ENCODE measurements at places on chromosomes 1 and 21. TPM values are rescaled to one million over a fixed set of nuclear protein-coding genes. Genes with fewer than 3 reads are reported as not detected.

DNA sequence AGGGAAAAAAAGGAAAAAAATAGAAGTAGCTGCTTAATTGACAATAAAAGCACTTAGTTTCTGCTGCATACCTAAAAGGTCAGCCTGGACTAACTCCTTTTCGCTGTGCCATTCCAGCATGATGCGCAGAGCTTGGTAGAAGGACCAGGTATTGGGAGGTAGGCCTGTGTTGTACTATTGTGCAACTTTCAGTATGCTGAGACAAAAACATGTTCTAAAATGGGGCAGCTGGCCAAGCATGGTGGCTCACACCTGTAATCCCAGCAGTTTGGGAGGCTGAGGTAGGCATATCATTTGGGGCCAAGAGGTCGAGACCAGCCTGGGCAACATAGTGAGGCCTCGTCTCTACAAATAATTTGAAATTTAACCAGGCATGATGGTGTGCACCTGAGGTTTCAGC is 15.0 kb upstream of the SCCPDH start:
- H3K27ac ChIP-seq = no peak overlapping the region
- 0 out of 2 replicates have a peak, but pooled peaks cover 4% of the 10 kb centered on the region for H3K27me3 ChIP-seq
- no peak overlapping the region for H3K4me3 ChIP-seq
- H3K4me1 ChIP-seq = peaks cover 27% of the 10 kb centered on the region
- no peak for DNase-seq

- H3K27ac ChIP-seq = no peak overlapping the region
- H3K4me1 ChIP-seq = no peaks in the 10 kb centered on the region
- no peak for DNase-seq
Measured at GRCh38 chr1:6009120-6010040, 17.2 kb upstream of the NPHP4 start.

DNA sequence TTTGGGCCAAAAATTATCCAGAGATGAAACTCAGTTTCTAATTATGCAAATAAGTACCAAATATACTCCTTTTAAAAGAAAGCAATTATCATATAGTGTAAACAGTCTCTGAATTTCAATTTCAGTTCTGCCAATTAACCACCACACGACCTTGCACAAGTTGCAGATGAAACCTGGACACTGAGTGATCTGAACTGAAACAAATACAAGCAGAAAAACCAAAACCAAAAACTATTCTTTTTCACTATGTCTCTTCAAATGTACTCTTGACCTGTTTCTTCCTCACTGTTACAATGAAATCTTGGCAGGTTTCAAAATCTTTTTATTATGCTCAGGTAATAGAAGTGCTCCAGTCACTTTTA is 79.2 kb downstream of the TYW3 start:
- no peaks in the 10 kb centered on the region for H3K27me3 ChIP-seq
- no peaks in the 10 kb centered on the region for H3K36me3 ChIP-seq
- no peak overlapping the region for H3K27ac ChIP-seq
- no peaks in the 10 kb centered on the region for H3K4me1 ChIP-seq
- DNase-seq = no peak

The TFAP2E gene
- total RNA-seq = 0.72 TPM

The EFNA1 gene
- 35.7 TPM for total RNA-seq

The P3H1 gene
- total RNA-seq = 22.8 TPM

DNA sequence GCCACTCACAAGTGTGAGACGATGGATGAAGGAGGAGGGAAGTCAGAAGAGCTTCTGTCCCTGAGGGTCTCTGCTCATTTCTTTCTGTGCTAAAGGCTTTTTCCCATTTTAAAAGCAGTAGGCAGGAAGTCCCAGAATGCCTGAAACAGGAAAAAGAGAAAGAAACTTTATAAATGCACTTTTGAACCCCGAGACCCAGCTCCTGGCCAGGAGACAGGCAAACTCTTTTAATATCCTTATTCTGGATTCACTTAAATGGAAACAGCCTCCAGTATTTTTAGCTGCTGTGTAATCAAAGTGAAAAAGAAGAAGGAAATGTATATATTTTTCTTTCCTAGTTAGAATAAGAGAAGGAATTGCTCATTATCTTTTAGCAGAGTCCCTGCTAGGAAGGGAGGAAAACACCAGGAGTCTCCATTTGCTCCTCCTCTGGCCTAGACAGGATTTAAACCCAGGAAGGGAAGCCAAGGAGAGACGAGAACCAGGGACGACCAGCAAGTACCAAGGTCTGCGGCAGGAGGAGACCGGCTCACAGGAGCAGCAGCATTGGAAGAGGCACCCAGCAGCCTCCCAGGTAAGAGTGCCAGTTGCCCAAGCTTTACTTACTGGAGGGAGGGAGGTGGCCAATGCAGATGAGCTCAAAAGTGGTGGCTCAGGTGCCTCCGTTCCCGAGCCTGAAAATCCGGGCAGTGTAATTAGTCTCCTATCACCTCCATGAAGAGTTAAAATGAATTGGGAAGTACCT is at the start of gene TNN:
TSS of gene TNN (plus strand) at position 472 of the 745 bp plus-strand sequence. CDS start 9,586 bp downstream, outside the sequence.
- H3K27me3 ChIP-seq = peaks cover 8% of the 10 kb centered on the region
- no peaks in the 10 kb centered on the region for H3K4me1 ChIP-seq
- no peak for DNase-seq
- no peak within 1 kb of the TSS for H3K4me3 ChIP-seq
- H3K27ac ChIP-seq = no peak within 1 kb of the TSS

The CYP4A11 gene
- not detected for total RNA-seq

DNA sequence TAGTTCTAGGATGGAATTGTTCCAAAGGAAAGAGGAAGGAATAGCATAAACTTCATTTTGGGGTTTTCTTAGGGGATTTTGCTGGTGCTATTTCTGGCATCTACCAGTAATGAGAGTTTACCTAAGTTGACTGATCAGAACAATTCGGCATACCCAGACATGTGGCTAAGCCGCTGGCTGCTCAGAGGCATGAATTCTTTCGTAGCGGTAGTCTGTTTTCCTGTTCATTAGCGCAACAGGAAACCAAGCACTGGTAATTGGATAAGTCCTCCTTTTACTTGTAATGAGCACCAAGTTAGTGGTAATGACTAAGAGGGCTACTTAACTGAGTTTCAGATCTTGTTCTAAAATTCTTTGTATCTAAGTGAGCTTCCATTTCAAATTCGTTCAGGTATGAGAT is 38.6 kb downstream of the C21orf91 start:
- no peak overlapping the region for H3K27ac ChIP-seq
- no peak overlapping the region for H3K4me3 ChIP-seq
- no peak for DNase-seq
- H3K4me1 ChIP-seq = no peaks in the 10 kb centered on the region
- H3K36me3 ChIP-seq = no peaks in the 10 kb centered on the region

GRCh38 chr1:43423672-43424550 is 29.8 kb downstream of the HYI start:
- H3K4me1 ChIP-seq = peaks cover 18% of the 10 kb centered on the region
- H3K27me3 ChIP-seq = no peaks in the 10 kb centered on the region
- H3K27ac ChIP-seq = peak overlapping the region; percentile 81
- peaks cover 53% of the 10 kb centered on the region for H3K36me3 ChIP-seq

DNA sequence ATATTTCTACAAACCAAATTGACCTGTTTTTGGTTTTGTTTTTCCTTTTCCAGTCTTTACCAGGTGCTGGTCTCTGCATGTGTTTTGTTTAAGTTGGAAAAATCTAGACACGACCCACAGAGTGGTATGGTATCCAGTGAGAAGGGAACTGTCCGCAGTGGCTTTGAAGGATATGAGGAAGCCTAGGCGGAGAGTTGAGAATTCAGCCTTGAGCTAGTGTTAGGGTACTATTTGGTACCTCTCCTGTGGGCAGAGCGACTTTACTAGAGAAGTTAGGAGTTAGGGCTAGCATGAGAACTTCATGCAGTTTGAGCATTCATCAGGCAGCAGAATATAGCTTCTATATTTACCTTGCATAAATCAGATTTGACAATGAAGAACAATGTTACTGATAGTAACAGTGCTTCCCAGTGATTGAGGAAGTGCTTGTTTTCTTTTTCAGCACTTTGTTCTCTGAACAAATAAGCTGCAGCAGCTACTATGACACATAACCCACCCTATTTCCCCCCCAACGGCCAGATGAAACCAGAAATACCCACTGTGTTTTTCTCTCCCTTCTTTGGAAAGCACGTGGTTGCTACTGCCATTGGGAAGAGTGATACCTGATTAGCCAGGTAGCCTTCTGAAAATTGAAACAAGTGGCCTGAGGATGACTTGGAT is 19.0 kb downstream of the MRPS6 start:
- no peaks in the 10 kb centered on the region for H3K4me1 ChIP-seq
- no peak overlapping the region for H3K27ac ChIP-seq
- no peak overlapping the region for H3K4me3 ChIP-seq
- DNase-seq = no peak
- no peaks in the 10 kb centered on the region for H3K27me3 ChIP-seq
- H3K36me3 ChIP-seq = no peaks in the 10 kb centered on the region

The OR14K1 gene
- not detected for total RNA-seq

DNA sequence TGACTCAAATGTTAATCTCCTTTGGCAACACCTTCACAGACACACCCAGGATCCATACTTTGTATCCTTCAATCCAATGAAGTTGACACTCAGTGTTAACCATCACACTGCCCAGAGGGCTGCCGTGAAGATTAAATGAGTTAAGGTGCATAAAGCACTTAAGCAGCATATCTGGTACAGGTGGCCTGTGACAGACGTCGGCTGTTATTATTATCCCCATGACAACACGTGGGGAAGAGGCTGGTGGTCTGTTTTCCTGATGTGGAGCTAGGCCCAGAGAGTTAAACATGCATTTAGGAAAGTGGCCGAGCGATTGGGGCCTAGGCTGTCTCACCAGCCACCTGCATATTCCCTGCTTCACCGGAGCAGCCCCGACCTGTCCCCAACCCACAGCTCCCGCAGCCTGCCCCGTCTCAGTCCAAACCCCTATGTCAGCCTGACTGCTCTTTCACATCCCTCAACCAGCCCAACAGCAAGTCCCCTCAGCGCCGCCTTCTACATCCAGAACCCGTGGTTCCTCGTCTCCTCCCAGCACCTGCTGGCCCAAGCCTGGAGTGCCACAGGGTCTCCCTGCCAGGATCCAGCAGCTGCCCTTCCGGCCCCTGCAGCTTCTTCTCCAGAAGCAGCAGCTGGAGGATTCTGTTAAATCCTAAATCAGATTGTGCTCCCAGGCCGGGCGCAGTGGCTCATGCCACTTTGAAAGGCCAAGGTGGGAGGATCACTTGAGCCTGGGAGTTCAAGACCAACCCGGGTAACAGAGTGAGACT is 77.9 kb downstream of the FBXO2 start:
- H3K4me3 ChIP-seq = no peak overlapping the region
- H3K36me3 ChIP-seq = no peaks in the 10 kb centered on the region
- peaks cover 74% of the 10 kb centered on the region for H3K27me3 ChIP-seq
- H3K27ac ChIP-seq = no peak overlapping the region
- H3K4me1 ChIP-seq = no peaks in the 10 kb centered on the region

DNA sequence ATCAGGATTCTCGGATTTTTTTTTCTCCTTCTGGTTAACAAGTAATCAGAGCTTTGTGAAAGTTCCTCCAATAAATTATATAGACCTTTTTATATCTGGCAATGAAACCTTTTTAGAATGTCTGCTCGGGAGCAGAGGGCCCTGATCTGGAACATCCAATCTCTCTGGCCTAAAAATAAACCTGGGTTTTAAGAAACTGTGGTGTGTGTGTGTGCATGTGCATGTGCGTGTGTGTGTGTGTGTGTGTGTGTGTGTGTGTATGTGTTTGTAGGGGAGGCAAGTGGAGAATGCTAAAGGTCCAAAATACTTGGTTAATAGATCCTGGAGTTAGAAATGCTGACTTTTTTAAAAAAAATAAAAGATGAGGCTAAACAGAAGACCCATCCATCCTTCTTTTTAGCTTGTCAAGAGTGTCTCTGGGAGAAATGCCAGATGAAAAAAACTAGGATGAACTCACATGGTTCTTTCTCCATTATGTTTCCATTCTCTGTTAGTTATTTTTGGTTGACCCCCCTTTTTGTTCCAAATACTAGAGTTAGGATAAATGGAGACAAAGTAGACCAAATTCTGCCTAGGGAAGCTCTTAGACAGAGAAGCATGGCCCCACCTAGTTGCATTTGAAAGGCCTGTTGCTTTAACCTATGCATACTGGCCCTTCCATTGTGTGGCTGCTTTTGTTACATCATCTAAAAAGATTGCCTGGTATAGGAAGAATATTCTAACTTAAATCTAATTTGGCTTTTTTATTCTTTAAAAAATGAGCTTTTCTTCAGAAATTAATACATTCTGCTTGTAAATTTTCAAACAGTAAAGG is 175.9 kb downstream of the PAPPA2 start:
- H3K4me3 ChIP-seq = no peak overlapping the region
- no peaks in the 10 kb centered on the region for H3K27me3 ChIP-seq
- no peak for DNase-seq
- no peaks in the 10 kb centered on the region for H3K36me3 ChIP-seq
- H3K4me1 ChIP-seq = no peaks in the 10 kb centered on the region

GRCh38 chr1:21868941-21869454 is 56.9 kb downstream of the LDLRAD2 start:
- peaks cover 37% of the 10 kb centered on the region for H3K4me1 ChIP-seq
- H3K27me3 ChIP-seq = no peaks in the 10 kb centered on the region
- no peak overlapping the region for H3K27ac ChIP-seq
- no peak overlapping the region for H3K4me3 ChIP-seq
- H3K36me3 ChIP-seq = no peaks in the 10 kb centered on the region

The DPT gene
- not detected for total RNA-seq

DNA sequence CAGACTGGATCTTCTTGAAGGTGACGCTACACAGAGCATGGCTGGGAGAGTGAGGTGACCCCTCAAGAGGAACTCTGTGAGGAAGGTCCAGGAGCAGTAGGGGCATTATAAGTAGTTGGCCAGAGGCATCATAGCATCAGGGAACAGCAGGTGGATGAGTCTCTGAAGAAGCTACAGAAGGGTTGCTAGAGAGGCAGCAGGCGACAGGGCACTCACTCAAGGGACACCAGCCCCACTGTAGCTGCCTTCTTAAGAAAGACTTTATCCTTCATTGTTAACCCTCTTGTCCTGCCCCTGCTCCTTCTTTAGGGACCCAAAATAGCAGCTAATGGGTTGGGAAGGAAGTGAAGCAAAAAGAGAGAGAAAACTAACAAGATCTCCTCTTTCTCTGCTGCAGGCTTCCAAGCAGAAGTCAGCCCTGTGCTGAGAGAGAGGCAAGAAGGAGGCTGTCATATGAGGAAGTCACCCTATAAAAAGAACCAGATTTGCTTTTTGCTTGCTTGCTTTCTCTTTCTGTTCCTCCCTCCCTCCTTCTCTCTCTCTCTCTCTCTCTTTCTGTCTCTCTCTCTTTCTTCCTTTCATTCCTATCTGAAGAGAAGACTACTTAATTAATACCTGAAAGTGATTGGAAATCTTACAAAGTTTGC is 7.7 kb upstream of the CD5L start:
- H3K4me3 ChIP-seq = no peak overlapping the region
- no peak overlapping the region for H3K27ac ChIP-seq
- H3K36me3 ChIP-seq = no peaks in the 10 kb centered on the region
- H3K27me3 ChIP-seq = no peaks in the 10 kb centered on the region
- H3K4me1 ChIP-seq = no peaks in the 10 kb centered on the region
- no peak for DNase-seq

DNA sequence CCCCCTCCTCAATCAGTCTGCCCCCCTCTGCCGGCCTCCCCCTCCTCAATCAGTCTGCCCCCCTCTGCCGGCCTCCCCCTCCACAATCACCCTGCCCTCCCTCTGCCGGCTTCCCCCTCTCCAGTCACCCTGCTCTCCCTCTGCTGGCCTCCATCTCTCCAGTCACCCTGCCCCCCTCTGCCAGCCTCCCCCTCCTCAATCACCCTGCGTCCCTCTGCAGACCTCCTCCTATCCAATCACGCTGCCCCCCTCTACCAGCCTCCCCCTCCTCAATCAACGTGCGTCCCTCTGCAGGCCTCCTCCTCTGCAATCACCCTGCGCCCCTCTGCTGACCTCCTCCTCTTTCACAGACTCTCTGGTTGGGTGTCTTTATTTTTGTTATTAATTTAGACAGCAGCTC is 11.5 kb upstream of the C1orf198 start:
- peaks cover 46% of the 10 kb centered on the region for H3K27me3 ChIP-seq
- H3K4me1 ChIP-seq = no peaks in the 10 kb centered on the region
- no peak for DNase-seq
- H3K27ac ChIP-seq = no peak overlapping the region

The C4BPA gene
- not detected for total RNA-seq

The HSD11B1 gene
- not detected for total RNA-seq

Measured in PC-9 (cell line).